Thoracic aorta (tissue), 2 donors: ENCODE measurements at places on chromosomes 11 and 22.

- no peak for DNase-seq
Measured at GRCh38 chr22:49181431-49181830, 646.2 kb downstream of the BRD1 start.

- no peak for DNase-seq
Measured at GRCh38 chr22:20112623-20113511, 3.0 kb upstream of the RANBP1 start.

DNA sequence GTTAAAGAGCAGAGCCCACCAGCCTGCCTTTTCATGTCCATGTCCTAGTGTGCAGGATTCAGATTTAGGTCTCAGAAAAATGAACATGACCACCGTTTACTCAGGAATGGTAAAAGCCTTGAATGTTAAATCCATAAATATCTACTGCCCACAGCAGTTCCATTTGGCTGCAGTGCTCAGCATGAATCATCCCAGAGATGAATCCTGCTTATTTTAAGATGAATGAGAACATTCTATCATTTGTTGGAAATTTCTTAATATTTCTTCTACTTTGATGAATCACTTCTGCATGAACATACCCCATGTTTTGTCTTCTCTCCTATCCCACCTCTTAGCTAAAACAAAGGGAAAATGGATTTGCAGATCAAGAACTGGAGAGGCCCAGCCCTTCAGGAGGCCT is 47.5 kb upstream of the AQP11 start:
- no peak for DNase-seq

DNA sequence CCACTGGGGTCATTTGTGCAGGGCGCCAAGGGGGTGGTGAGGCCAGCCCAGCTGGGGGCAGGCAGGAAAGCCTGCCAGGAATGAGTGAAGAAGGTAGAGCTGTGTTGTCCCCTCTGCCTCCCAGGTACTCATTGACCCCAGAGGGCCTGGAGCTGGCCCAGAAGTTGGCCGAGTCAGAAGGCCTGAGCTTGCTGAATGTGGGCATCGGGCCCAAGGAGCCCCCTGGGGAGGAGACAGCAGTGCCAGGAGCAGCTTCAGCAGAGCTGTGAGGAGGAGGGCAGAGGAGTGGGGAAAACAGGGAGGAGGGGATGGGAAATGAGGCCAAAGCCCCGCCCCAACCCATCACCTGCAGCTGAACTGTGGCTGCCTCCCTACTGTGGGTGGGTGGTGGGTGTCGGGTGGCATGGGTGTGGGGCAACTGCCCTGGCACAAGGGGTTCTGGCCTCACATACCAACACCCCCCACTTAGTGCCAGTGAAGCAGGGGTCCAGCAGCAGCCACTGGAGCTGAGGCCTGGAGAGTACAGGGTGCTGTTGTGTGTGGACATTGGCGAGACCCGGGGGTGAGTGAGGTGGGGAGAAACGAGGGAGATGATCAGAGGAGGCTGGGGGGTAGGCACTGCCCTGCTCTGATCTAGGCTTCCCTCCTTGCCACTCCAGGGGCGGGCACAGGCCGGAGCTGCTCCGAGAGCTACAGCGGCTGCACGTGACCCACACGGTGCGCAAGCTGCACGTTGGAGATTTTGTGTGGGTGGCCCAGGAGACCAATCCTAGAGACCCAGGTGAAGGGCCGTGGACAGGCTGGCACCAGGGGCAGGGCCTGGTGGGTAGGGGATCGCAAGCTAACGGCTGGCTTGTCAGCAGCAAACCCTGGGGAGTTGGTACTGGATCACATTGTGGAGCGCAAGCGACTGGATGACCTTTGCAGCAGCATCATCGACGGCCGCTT is 3.0 kb downstream of the MUS81 start:
- DNase-seq, result no peak

GRCh38 chr11:30171661-30172060 is 59.2 kb upstream of the FSHB start:
- no peak for DNase-seq

- no peak for DNase-seq
Measured at GRCh38 chr11:60155931-60156330, 27.0 kb downstream of the MS4A6A start.

DNA sequence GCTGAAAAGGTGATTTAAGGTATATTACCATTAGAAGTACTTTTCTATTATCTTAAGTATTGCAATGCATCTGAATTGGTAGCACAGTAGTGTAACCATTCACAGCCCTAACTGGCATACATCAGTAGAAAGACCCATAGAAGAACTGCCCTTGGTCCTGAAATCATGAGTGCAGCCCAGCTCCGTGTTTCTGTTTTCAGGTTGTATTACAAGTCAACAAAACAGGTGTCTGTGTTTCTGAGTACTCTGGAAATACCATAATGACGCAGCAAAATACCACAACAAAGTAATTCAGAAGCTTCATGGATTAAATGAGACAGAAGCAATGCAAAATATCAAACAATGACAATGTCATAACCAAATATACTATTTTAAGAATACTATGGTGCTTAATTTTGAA is 226.3 kb downstream of the OPCML start:
- no peak for DNase-seq
